ENCODE measurements at places on chromosomes 5 and 9. TPM values are rescaled to one million over a fixed set of nuclear protein-coding genes. Genes with fewer than 3 reads are reported as not detected.

The DOCK8 gene
- polyA plus RNA-seq = 71.6 TPM

The FPGS gene
- 68.0 TPM for polyA plus RNA-seq

The SURF2 gene
- 46.6 TPM for polyA plus RNA-seq

The RALGDS gene
- polyA plus RNA-seq = 78.0 TPM

The RUSC2 gene
- not detected for polyA plus RNA-seq
